ENCODE measurements at places on chromosomes 11 and 22.

DNA sequence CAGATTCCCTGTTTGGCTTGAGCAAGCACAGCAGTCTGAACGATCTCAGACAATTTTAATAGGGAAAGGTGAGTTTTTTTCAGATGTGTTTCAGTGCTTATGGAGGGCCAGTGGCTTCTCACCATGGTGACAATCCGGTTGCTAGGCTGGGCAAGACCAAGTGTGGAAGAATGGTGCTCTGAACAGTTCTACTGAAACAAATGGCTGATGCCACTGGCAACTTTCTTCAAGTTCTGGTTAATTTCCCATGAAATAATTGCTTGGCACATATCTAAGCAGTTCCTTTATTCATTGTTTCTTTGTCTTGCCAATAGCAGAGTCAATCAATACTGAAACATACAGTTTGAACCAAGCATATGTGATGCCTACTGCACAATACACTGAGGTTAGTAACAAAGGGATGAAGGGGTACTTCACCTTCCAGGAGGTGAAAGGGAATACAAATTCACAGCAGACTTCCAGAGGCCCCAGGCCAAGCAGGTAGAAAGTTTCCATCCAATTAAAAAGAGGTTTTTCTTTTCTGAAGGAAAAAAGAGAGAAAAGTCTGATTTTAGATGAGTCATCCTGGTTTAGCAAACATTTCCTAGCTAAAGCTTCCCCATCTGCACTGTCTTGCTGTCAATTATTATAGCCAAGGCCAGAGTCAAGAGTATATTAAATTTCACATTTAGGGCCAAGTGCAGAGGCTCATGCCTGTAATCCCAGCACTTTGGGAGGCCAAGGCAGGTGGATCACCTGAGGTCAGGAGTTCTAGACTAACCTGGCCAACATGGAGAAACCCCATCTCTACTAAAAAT is 21.2 kb upstream of the NDUFC2 start:
- DNase-seq = peak; percentile 38

GRCh38 chr11:112961146-112961668 is at the start of gene NCAM1:
Gene NCAM1, plus strand, starts transcription at chr11:112961420.
- peak; percentile 83 for DNase-seq

DNA sequence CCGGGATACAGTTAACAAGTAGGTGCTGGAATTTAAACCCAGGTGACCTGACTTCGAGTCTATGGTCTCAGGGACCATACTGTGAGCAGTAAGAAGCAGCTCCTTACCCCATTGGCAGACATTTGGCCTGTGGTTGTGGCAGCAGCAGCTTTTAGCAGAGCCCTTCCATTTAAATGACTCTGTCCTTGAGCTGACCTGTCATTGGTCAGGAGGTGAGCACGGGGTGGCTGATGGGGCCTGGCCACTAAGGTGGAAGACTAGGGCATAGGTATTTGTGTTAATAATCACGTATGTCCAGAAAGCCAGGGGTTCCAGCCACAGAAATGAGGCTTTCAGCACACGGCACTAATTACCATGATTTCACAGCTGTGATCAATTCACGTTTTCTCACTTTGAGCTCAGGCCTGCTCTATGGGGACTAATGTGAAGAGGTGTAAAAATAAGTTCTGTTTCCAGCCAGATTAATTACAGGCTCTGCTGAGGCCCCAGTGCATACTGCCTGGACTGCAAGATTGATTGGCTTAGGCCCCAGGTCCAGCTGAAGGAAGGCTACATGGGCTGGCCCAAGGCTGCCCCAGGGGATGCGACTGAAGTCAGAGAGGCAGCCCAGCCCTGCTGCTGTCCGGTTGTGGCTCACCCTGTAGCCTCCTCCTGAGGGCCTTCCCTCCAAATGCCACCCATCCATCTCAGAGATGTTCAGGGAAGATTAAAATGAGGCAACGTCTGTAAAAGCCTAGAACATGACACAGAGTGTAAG is 76.0 kb downstream of the FDX1 start:
- no peak for DNase-seq

DNA sequence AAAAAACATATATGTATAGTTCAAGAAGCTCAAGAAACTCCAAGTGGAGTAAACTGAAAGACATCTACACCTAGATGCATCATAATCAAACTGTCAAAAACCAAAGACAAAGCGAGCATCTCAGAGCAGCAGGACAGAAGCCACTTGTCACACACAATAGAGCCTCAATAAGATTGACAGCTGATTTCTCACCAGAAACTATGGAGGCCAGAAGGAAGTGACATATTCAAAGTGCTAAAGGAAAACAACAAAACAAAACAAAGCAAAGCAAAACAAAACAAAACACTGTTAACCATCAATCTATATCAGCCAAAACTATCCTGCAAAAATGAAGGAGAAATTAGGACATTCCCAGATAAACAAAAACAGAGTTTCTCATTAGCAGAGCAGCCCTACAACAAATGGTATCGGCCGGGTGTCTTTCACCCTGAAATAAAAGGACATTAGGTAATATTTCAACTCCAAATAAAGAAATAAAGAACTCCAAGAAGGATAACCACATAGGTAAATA is 65.8 kb upstream of the SEPTIN5 start:
- no peak for DNase-seq

GRCh38 chr11:117959438-117960149 is 26.6 kb upstream of the IL10RA start:
- no peak for DNase-seq

DNA sequence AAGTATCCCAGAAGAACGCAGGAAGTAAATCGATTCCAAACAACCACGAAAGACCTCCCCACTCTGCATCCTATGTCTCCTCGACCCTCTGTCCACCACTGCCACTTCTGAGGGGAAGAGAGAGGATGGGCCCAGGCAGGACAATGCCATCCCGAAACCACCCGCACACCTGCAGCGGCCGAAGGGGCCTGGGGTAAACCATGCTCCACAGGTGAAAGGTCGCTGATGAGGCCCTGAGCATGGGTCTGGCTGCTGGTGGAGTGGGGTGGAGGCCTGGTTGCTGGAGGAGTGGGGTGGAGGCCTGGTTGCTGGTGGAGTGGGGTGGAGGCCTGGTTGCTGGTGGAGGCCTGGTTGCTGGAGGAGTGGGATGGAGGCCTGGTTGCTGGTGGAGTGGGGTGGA is 13.1 kb downstream of the TOLLIP start:
- DNase-seq = no peak

DNA sequence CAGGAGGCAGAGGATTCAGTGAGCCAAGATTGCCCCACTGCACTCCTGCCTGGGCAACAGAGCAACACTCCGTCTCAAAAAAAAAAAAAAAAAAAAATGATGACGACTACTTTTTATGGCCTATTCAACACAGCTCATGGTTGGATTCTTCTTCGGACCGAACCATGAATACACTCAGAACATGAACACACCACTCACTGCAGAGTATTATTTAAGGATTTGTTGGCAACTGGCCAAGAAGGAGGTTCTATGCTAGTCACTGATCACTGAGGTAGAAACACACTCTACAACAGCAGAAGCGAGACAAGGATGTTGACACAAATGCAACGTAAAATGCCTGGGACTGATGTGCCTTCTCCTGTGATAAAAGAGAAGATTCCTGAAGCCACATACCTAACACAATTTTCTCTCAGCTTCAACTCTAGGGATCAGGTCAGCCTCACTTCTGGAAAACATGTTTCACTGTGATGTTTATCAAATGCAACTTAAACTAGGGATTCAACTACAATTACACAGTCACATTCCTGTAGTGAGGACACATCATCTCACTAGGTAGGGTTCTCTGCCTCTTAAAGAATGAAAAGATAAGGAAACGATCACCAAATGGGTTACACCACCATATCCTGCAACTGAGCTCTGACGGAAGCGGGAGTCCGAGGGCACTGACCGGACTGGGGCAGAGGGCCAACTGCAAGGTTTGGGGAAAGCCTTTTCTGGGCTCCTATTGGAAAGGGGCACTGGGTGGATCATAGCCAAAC is 82.5 kb downstream of the SGSM3 start:
- peak; percentile 1 for DNase-seq

GRCh38 chr11:29124470-29124869 is 892.4 kb downstream of the KCNA4 start:
- DNase-seq = no peak

DNA sequence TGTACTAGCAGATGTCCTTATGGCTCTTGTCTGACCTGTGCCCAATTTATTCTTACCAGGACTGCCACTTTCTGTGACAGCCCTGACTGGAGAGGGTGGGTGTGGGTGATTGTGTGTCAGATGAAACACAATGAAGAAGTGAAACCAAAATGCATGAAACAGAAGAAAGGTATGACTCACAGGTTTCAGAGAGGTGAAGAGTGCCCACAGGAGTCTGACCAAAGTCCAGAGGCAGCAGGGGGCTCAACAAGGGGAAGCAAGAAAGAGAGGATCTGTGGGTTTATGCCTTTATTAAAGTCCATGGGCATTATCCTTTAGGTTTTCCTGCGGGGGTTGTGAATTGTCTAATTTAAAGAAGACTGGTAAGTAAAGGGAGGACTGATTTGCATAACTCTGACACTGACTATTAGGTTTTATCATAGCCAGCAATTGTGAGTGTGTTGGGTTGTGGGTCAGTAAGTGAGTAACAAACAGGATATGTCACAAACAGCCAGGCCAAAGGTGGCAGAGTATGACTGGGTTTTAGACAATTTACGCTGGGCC is 3.9 kb upstream of the OR4C6 start:
- no peak for DNase-seq

- DNase-seq = no peak
Observed at GRCh38 chr11:64925536-64926436, 1.3 kb downstream of the PPP2R5B start.

Measured in NCI-H187 treated with DMSO at 0.1 percent for 48 hours (cell line).